ENCODE measurements at places on chromosomes 16 and 17. TPM values are rescaled to one million over a fixed set of nuclear protein-coding genes. Genes with fewer than 3 reads are reported as not detected.

Gene NLRC3
- not detected for polyA plus RNA-seq

Gene MYOCD
- 10.6 TPM for polyA plus RNA-seq

Gene KRT15
- 5.3 TPM for polyA plus RNA-seq

Gene CTRB1
- not detected for polyA plus RNA-seq

Gene MILR1
- 0.44 TPM for polyA plus RNA-seq

Gene SPATA33
- polyA plus RNA-seq, result 3.2 TPM

- no peaks in the 10 kb centered on the region for H3K27me3 ChIP-seq
- DNase-seq, result no peak
- no peaks in the 10 kb centered on the region for H3K4me1 ChIP-seq
- H3K27ac ChIP-seq, result no peak overlapping the region
Measured at GRCh38 chr16:68548947-68549346, 9.9 kb downstream of the ZFP90 start.

- H3K4me3 ChIP-seq, result no peak overlapping the region
- H3K27ac ChIP-seq, result no peak overlapping the region
- peaks cover 10% of the 10 kb centered on the region for H3K4me1 ChIP-seq
- H3K36me3 ChIP-seq, result peaks cover 12% of the 10 kb centered on the region
Measured at GRCh38 chr16:3961449-3961849, 80.9 kb upstream of the CREBBP start.

DNA sequence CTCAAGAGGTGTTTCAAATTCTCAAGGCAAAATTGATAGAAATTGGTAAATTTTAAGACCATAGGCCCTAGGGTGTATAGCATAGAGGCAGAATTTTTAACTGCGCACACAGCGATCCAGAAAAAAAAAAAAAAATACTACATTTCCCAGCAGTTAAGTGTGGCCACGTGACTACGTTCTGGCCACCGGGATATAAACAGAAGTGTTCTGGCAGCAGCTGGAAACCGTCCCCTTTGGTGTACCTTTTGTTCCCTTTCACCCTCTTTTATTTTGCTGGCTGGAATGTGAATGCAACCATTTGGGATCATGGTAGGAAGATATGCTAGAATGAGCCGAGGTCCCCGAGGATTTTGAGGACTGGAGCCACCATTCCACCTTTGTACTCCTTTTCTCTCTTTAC, 52.7 kb upstream of the AKAP1 start:
- H3K36me3 ChIP-seq, result no peaks in the 10 kb centered on the region
- H3K27ac ChIP-seq, result no peak overlapping the region
- no peak overlapping the region for H3K4me3 ChIP-seq
- peaks cover 8% of the 10 kb centered on the region for H3K27me3 ChIP-seq
- no peak for DNase-seq

DNA sequence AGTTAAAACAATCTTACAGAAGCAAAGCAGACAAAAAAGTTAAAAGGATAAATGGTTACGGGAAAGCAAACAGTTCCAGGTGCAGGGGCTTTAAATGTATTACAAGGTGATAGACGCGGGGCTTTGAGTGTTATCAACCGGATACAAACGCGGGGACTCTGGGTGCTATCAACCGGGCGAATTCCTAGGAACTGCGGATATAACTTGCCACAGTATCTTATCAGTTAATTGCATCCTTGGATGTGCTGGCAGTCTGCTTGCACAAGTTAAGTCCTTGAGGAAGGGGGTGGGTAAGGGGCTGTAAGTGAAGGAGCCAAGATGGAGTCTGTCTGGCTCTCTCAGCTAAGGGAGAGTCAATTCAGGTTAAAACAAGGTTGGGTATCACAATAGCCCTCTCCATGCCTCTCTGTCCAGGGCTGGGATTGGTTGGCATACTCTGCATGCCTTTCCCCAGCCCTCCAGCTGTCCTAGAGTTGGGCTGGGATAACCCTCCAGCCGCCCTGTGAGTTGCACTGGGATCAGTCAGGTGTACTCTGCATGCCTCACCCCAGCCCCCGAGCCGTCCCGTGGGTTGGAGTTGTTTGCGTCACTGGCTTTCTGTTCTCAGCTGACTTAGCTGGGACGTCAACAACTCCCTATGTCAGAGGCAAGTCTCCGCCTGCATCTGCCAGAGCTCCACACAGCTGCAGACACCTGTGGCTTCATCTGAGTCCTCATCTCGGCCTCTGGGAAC, 40.9 kb downstream of the TMEM235 start:
- no peak overlapping the region for H3K4me3 ChIP-seq
- peaks cover 13% of the 10 kb centered on the region for H3K4me1 ChIP-seq
- no peak overlapping the region for H3K27ac ChIP-seq
- H3K27me3 ChIP-seq, result peaks cover 57% of the 10 kb centered on the region

DNA sequence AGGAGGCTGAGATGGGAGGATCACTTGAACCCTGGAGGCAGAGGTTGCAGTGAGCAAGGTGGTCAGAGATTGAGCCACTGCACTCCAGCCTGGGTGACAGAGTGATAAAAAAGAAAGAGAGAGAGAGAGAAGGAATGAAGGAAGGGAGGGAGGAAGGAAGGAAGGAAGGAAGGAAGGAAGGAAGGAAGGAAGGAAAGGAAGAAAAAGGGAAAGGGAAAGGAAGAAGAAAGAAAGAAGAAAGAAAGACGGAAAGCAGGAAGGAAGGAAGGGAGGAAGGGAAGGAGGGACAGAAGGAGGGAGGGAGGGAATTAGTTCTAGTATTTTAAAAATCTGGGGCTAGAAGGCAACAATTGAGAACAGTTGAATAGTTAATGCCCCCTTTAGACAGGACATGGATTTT, 161.5 kb upstream of the CACNG3 start:
- no peak for DNase-seq
- H3K27me3 ChIP-seq, result no peaks in the 10 kb centered on the region
- H3K4me1 ChIP-seq, result no peaks in the 10 kb centered on the region
- no peak overlapping the region for H3K27ac ChIP-seq
- H3K4me3 ChIP-seq, result no peak overlapping the region

DNA sequence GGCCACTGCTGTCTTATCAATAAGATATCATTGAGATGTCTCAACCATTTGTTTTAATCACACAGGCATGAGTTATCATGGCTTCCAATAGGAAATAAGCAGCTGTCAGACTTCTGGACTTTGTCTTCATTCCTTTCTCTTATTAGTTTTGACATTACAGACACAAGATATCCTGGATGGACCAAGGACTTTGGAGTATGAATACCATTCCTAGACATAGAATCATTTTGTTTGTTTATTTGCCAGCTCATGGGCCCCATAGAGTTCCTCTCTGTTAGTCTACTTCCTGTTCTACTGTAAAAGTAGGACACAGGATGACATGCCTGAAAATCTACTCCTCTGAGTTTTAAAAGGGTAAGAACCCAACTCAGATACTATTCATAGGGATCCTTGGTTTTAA, 77.7 kb upstream of the KCNJ16 start:
- no peaks in the 10 kb centered on the region for H3K27me3 ChIP-seq
- H3K36me3 ChIP-seq, result no peaks in the 10 kb centered on the region
- peak; percentile 73 for DNase-seq
- H3K4me1 ChIP-seq, result peaks cover under 1% of the 10 kb centered on the region
- no peak overlapping the region for H3K27ac ChIP-seq
- H3K4me3 ChIP-seq, result no peak overlapping the region

- no peak overlapping the region for H3K27ac ChIP-seq
- peak; percentile 27 for DNase-seq
- H3K4me3 ChIP-seq, result no peak overlapping the region
Measured at GRCh38 chr17:79087428-79088143, 13.0 kb downstream of the ENGASE start.

- H3K27ac ChIP-seq, result no peak overlapping the region
- peaks cover 6% of the 10 kb centered on the region for H3K4me1 ChIP-seq
- H3K4me3 ChIP-seq, result no peak overlapping the region
- DNase-seq, result no peak
- H3K36me3 ChIP-seq, result peaks cover 70% of the 10 kb centered on the region
Measured at GRCh38 chr17:82060614-82061013, 5.0 kb downstream of the DUS1L start.

- H3K27me3 ChIP-seq, result no peaks in the 10 kb centered on the region
- no peak overlapping the region for H3K27ac ChIP-seq
- H3K4me1 ChIP-seq, result no peaks in the 10 kb centered on the region
- no peaks in the 10 kb centered on the region for H3K36me3 ChIP-seq
- no peak for DNase-seq
- no peak overlapping the region for H3K4me3 ChIP-seq
Measured at GRCh38 chr16:9844361-9844760, 337.9 kb downstream of the GRIN2A start.

DNA sequence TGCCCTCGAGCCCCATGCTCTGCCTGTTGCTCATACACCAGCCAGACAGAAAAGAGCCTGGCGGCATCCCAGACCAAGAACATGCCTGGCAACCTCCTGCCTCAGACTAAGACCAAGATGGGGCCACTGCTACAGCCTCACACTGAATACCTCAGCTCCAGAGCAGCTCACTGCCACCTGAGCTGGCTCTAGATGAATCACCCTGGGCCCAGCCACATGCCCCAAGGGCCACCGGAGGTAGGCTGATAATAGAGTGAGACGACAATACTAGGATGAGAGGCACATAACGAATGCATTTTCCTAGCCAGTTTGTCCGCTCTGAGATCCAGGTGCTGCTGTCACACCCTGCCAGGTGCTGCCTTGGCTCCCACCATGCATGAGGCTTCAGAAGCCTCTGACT, 13.0 kb downstream of the PIP4K2B start:
- peaks cover 9% of the 10 kb centered on the region for H3K4me1 ChIP-seq

GRCh38 chr16:12907670-12908233, 6.4 kb downstream of the SHISA9 start:
- no peaks in the 10 kb centered on the region for H3K36me3 ChIP-seq
- no peaks in the 10 kb centered on the region for H3K4me1 ChIP-seq
- peaks cover 12% of the 10 kb centered on the region for H3K27me3 ChIP-seq
- no peak overlapping the region for H3K4me3 ChIP-seq

DNA sequence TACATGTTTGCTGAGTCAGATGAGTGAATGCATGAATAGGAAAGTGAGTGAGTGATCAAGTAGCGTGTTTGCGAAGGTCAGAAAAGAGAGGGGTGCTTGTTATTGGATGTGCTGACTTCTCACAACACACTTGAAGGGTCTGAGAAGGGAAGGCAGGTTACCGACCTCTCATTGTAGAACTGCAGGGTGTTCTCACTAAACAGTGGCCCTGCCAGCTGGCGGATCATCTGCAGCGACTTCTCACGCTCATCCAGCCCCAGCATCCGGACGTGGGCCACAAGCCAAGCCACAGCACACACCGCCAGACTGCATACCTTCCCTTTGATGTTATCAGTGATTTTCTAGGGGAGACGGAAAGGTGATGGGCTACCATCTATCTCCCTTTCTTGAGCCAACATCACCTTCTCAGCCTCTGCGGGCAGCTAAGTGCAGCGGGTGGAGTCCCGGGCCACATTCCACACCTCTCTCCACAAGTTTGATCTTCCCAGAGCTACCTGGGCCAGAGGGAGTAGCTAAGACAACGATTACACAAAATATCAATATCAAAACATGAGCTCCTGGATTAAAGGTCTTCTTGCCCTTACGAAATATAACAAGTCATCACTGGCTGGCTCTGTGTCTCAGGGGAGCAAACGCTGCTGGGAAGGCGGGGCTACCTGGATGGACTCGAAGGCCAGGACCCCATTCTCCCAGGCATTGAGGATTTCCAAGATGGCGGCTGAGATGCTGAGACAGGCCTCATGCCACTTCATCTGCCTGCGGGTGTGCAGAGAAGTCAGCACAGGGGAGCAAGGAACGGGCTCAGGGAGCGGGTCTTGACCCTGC, 11.0 kb downstream of the CSF3 start:
- no peak for DNase-seq
- H3K4me1 ChIP-seq, result peaks cover 16% of the 10 kb centered on the region
- peaks cover 46% of the 10 kb centered on the region for H3K36me3 ChIP-seq
- H3K4me3 ChIP-seq, result no peak overlapping the region

DNA sequence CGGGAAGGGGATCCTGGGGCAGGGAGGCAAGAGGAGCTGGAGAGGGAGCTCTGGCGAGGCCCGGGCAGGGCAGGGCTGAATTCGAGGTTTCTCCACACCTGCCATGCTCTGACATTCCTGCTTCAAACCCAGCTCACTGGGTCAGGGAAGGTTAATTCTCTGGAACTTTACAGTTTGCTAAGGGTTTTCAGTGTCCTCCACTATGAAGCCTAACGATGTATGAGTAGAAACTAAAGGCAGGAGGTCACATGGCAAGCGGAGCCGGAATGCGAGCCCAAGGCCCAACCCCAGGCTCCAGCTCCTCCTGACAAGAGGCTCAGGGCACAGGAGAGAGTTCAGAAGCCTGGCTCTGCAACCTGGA, 29.2 kb downstream of the DCAKD start:
- DNase-seq, result no peak
- no peak overlapping the region for H3K4me3 ChIP-seq

DNA sequence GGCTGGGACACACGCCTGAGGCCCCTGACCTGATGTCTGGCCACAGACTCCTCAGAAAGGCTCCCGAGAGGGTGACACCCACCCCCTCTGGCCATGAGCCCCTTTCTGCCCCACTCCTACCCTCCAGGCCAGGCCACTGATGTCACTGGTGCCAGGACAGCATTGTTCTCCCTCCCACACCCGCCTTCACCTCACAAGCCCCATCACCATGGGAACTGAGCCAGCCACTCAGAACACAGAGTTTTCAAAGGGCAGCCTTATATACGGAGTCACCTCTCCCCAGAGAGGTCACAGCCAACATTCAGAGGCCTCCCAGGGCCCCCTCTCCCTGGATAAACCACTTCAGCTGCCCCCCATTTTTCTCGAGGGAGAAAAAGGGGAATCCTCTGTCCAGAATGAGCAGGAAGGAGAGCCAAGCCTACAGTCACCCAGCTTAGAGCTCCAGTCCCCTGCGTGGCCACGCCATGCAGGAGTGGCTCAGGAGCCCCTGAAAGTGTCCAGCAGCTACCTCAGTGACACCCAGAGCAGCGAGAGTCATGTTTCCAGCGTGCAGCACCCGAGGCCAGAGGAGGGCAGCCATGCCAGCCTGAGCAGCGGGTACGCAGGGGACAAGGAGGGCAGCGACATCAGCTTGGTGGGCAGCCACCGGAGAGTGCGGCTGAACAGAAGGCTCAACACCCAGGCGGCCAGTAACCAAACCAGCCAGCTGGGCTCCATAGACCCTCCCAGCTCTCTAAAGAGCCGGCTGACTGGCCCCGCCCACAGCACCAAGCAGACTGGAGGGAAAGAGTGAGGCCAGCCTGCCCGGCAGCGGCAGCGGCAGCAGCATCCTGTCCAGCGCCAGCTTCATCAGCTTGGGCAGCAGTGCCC, at the start of gene C16orf82:
TSS of gene C16orf82 (plus strand) at position 260 of the 870 bp plus-strand sequence.
- no peak for DNase-seq
- no peaks in the 10 kb centered on the region for H3K4me1 ChIP-seq
- H3K4me3 ChIP-seq, result no peak within 1 kb of the TSS

DNA sequence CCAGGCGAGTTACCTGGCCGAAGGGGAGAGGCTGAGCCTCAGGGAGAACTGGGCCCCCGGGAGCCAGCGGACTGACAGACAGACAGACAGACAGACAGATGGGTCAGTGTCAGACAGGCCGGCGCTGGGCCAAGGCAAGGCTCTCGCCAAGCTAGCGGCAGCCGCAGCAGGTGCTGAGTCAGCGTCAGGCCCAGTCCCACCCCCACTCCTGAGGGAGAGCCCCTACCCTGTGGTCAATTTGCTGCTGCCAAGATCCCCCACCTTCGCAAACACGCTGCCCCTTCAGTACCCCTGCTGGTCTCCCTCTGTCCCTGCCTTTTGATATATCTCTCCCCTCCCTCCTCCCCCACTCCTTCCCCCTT, 1.5 kb downstream of the FGF11 start:
- no peak overlapping the region for H3K27ac ChIP-seq
- DNase-seq, result no peak
- no peak overlapping the region for H3K4me3 ChIP-seq
- H3K4me1 ChIP-seq, result peaks cover 22% of the 10 kb centered on the region
- H3K27me3 ChIP-seq, result peaks cover 36% of the 10 kb centered on the region

GRCh38 chr17:48392857-48393256, 37.2 kb downstream of the SKAP1 start:
- no peaks in the 10 kb centered on the region for H3K36me3 ChIP-seq
- no peak for DNase-seq
- no peaks in the 10 kb centered on the region for H3K4me1 ChIP-seq
- no peak overlapping the region for H3K27ac ChIP-seq
- H3K27me3 ChIP-seq, result peaks cover 40% of the 10 kb centered on the region

Data from IMR-90 (cell line).